ENCODE measurements at places on chromosomes 12 and 14.

- no peak for DNase-seq
These were observed 203.6 kb downstream of the NOVA1 start for GRCh38 chr14:26394150-26394810.

- DNase-seq = no peak
These were observed 6.3 kb downstream of the TESC start for GRCh38 chr12:117092886-117093285.

GRCh38 chr12:120902846-120903411 lies 1.2 kb downstream of the SPPL3 start:
- DNase-seq = no peak

GRCh38 chr12:19841451-19841850 lies 402.2 kb downstream of the AEBP2 start:
- no peak for DNase-seq

DNA sequence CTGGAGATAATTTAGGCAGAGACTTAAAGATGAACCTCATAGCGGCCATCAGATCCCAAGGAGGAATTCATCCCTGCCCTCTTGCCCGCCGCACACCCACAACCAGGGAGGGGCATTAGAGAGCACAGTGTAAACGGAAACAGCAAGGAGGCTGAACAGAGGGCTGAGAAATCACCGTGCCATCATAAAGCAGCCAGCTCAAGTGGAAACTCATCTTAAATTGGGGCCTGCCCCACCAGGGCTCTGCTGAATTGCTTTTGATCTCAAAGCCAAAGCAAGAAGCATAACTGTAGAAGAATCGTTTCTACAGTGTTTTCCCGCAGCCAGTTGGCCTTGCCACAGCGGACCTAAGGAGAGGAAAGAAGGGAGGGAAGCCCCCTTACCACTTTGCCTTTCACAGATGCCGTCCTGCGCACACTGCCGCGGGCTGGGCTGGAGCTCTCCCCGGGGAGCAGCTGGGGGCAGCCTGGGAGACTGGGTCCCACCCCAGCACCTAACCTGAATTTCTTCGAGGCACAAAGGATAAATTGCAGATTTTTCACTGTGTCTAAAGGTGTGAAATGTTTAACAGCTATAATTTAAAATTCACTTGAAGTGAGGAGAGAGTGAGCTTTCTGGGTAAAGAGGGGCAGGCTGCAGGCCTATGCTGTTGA lies 51.8 kb upstream of the MMP17 start:
- DNase-seq = peak; percentile 58

GRCh38 chr12:104510873-104511440 lies 54.2 kb downstream of the CHST11 start:
- DNase-seq = no peak

GRCh38 chr12:93773122-93773871 lies 96.1 kb downstream of the CRADD start:
- DNase-seq = no peak

- peak; percentile 91 for DNase-seq
These were observed 27.5 kb downstream of the HVCN1 start for GRCh38 chr12:110661337-110661972.

GRCh38 chr14:61438497-61438859 lies 117.1 kb downstream of the PRKCH start:
- no peak for DNase-seq

DNA sequence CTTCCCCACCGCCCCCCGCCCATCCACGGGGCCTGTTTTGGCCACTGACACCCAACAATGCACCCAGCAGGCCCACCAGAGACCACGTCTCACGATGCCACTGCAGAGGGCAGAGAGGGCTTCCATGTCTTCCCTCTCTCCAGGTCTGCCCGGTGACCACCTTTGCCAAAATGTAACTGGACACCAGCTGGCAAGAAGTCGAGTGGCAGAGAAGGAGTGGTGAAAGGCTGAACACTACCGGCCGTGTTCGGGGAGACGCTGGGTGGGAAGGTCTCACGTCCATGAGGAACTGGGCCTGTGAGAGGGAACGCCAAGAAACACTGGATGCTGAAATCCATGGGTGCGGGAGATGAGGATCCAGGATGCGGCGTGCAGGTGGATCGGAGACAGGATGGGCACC lies 308.2 kb downstream of the ADGRD1 start:
- no peak for DNase-seq

- no peak for DNase-seq
These were observed 176.1 kb downstream of the FUT8 start for GRCh38 chr14:65588426-65589140.

GRCh38 chr14:35292051-35292769 lies at the start of gene PSMA6:
Gene PSMA6 (plus strand): TSS chr14:35292382. CDS start chr14:35292477, 95 bp downstream.
- peak; percentile 99 for DNase-seq

All from stimulated activated naive B cell treated with anti-CD40 and anti-IgM and Interleukin-4, amounts not matched to agents 10 μg/mL and 1 μg/mL and 100 μg/mL, for 72 hours (primary cell).